ENCODE measurements at places on chromosomes 16 and 17.
A peak's percentile ranks its signal among the peaks of the same experiment; 100 is the strongest.

GRCh38 chr16:89956505-89957215, 8.1 kb downstream of the DEF8 start:
- DNase-seq: no peak

DNA sequence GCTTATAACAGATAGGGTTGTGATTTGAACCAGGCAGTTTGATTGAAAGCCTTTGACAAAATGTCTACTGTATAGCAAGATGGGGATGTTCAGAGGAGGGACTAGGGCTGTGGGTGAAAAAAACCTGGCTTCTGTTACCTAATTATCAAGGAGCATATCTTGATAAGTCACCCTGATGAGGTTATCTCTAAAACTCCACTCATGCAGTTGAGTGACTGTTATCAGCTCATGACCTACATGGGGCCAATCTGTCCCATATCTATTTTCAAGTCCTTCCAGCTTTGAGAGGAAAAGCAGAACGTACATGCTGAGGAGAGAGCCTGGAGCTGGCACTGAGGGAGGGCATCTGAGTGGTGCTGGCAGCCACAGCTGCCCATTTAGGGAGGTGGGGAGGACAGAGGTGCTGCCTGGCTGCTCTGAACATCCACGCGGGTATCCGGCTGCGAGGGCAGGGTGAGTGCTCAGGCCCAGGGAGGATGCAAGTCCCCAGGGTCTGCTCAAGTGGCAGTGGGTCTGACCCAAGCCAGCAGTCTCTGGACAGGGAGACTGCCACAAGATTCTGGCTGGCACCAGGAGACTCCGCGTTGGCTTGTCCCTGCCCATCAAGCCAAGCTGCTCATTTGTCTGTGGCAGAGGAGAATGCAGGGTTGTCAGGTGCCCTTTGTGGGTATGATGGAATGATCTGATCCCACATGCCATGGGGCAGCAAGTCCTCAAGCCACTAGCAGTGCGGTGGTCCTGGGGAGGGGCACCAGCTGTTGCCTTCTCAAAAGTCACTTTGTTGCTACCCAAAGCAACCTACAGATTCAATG, 29.2 kb downstream of the ATPAF2 start:
- DNase-seq: no peak

- no peak for DNase-seq
Measured at GRCh38 chr17:66711881-66712321, 123.0 kb upstream of the CACNG5 start.

DNA sequence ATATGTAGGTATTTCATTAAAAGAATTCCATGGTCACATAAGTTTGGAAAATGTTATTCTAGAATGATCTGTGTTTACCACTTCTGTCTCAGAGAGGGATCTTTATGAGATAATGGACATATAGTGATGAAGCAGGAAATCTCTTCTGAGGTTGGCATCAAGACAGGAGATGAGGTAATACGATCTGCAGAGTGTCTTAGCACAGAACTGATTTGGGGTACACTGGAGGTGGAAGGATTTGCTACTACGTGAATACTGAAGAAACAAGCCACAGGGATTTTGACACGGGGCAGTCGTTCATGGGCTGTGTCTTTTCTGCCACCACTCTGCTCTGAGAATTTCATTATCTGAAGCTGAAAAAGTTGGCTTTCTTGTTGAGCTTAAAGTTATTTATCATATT, 5.5 kb downstream of the CBFB start:
- DNase-seq: no peak

- peak; percentile 67 for DNase-seq
Measured at GRCh38 chr17:7852262-7852670, 2.6 kb upstream of the TMEM88 start.
